Skin of body (tissue), 3 donors: ENCODE measurements at places on chromosomes 13 and 19.

- no peak for DNase-seq
These were observed 1316.9 kb downstream of the UQCRFS1 start for GRCh38 chr19:27896091-27896490.

DNA sequence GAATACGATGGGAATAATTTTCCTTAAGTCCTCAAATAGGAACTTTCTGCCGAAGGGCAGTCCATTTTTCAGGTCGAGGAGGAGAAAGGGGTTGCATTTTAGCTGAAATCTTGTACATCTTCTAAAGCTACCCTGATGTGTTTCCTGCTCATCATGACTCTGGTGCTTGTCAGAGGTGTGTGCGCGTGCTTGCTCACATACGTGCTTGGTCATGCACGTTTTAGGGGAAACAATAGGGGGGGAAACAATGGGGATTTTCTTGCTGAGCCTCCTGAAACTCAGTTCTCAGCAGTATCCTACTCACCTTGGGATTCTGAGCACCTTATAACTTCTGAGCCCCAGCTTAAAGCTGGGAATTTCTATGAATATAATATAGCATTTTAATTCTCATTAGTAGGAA, 44.7 kb downstream of the TM9SF2 start:
- no peak for DNase-seq

- DNase-seq: peak; percentile 39
These were observed 11.6 kb upstream of the OR1M1 start for GRCh38 chr19:9075064-9075949.

DNA sequence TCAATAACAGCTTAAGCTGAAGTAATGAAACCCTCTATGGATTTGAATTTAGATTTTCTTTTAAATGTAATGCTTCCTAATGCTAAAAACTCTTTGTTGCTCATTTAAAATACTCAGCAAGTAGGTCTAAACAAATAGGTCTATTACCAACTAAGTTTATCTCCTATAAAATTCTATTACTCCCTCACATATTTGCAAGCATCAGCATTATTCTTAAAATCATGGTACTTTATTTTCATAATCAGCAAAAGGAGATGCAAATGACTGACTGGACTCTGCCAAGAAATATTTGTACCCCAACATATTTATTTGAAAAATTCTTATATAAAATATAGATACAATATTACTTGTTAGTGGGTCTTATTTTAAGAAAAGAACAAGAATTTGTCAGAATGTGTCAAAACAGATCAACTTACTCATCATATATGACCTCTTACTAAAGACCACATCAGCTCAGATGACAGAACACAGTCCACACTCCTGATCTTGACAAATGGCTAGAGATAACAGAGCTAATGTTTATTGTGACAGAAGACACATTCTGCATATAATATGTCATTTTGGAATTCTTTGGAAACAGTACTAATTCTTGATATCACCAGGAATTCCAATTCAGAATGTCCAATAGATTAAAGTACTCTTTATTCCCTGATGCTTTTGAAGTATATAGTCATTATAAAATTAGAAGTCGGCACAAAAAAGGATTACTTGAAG, 704.6 kb upstream of the PCDH9 start:
- DNase-seq: no peak

DNA sequence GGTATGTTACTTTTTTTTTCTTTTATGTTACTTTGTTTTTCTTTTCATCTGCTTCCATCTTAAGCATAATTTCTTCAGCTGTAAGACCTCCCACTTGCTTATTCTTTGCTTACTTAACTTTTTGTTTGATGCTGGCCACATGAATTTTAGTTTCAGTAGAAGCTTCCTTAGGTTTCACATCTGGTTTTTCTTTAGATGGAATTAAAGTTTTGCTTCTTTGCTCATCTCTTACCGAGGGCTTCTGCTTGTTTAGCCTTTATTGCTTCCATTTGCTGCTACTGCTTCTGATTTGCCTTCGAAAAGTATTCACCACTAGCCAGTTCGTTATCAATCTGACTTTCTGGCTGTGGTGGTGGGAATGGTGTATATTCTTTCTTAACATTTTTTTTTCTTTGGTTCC, 90.9 kb downstream of the GJA3 start:
- no peak for DNase-seq

DNA sequence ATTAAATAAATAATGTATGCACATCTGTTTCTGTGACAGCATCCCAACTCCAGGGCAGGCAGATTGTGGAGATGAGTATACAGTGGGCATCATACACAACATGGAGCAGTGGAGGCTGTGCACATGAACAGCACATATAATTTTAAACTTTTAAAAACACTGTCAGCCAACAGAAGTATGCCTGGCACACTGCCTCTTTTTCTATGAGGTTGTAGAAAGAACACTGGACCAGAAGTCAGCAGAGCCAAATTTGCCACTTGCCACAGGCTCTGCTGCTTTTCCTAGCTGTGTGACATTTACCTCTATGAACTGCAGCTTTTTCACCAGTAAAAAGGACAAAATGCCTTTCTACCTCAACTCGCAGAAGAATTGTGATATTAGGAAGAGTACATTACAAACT, 118.7 kb downstream of the FRY start:
- DNase-seq: no peak

DNA sequence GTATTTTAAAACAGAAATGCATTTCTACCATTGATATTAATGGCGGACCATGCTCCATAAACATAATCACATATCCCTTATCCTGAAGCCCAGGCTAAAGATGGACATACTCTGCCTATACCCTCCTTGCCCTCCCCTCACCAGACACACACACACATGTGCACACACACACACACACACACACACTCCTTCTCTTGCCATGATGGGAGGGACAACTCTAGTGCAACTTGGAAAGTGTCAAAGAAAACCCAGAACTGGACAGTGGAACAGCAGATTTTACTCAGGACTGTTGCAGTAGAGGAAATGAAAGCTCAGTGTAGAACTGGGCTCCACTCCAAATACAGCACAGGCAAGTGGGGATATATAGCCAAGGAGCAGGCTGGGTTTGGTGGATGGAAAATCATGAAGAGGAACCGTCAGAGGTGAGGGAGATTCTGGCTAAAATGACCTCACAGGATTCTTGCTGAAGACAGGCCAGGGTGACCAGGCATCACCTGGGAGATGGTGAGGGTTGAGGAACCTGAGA, 40.8 kb downstream of the TNFRSF19 start:
- DNase-seq: peak; percentile 6

DNA sequence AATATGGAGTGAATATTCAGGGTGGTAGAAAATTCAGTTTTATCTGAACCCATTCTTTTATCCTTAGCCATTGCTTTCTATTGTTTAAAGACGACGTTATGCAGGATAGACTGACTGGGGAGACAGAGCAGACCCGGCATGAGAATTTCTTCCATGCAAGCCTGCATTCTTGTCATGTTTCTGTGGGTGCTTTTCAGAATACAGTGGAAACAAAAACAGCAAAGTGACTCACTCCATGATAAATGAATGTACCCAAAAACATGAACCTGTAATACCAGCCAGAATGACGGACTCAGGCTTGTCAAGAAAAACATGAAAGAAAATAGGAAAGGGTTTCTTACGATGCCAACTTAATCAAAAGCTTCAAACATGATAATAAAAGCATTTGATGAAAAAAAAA, 924.0 kb downstream of the EFNB2 start:
- DNase-seq: no peak

- peak; percentile 47 for DNase-seq
These were observed 391.3 kb downstream of the TDRD3 start for GRCh38 chr13:60788156-60788829.

DNA sequence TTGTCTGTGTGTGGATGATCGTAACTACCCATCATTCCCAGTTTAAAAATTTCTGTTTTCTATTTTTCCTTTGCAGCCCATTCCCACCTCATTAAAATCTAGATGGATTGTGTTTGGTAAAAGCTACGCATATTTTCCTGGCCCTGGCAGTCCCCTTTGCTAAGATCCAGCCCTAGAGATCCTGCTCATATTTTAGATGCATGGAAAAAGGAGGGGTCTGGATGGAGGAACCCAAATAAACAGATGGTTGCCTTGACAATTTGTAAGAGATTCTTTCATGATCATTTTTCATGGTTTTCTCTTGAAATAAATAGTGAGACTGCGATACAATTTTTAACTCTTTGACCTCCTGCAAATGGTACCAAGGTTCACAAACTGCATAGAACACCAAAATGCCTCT, 174.4 kb downstream of the SLC7A1 start:
- peak; percentile 27 for DNase-seq

GRCh38 chr13:113298043-113298945, 1.3 kb downstream of the LAMP1 start:
- DNase-seq: no peak

GRCh38 chr13:101149735-101150384, 266.4 kb downstream of the NALCN start:
- no peak for DNase-seq

- DNase-seq: peak; percentile 24
These were observed 110.5 kb downstream of the COG6 start for GRCh38 chr13:39765801-39766463.

DNA sequence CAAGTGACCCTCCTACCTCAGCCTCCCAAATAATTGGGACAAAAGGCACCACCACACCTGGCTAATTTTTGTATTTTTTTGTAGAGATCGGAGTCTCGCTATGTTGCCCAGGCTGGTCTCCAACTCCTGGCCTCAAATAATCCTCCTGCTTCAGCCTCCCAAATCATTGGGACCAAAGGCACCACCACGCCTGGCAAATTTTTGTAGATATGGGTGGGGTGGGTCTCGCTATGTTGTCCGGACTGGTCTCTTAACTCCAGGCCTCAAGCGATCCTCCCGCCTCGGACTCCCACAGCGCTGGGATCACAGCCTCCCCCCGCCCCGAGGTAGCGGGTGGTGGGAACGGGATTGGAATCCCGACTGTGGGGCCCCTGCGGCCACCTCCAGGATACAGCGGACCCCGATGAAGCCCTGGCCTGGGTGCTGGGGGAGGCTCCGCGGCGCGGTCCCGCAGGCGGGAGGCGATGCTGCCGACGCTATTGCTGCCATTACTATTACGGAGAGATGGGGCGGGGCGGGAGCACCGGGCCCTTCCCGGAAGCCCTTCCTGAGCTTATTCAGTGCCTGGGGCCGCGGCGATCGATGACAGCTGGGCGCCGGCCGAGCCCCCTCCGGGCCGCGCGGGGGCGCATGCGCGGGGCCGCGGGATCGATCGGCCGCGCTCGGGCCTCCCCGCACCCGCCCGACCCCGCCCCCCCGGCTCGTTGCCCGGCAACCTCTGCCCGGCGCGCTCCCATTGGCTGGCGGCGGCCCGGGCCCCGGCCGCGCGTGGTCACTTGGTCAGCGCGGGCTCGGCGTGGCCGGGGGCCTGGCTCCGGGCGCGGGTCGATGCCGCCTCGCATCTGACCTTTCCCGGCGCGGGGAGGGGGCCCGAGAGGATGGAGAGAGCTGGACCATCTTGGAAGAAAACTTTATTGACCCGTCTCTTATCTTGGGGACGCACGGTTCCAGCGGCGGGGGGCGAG, 27.9 kb upstream of the ONECUT3 start:
- no peak for DNase-seq

- DNase-seq: no peak
These were observed 21.5 kb upstream of the GARRE1 start for GRCh38 chr19:34232566-34233481.

- DNase-seq: no peak
These were observed 16.8 kb upstream of the KCTD15 start for GRCh38 chr19:33779849-33780248.

GRCh38 chr13:112529216-112529615, 58.7 kb downstream of the TUBGCP3 start:
- DNase-seq: no peak

- no peak for DNase-seq
These were observed 16.6 kb downstream of the PPP2R1A start for GRCh38 chr19:52206481-52206880.

DNA sequence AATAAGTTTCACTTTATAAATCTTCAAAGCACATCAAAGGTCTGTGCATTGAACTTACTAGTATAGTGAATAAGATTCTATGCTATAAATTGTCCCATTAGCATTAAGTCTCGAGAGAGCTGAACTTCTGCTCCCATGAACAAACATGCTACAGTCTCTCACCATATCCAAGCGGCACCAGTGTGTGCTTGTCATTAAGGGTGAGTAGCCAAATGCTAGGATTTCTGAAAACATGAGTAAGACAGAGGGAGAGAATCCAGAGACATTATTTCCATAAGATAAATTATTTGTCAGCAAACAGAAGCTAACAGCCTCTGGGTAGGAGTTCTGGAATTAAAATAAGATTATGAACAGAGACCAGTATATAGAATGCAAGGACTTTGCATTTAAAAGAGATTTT, 2882.5 kb downstream of the PCDH9 start:
- DNase-seq: peak; percentile 2

DNA sequence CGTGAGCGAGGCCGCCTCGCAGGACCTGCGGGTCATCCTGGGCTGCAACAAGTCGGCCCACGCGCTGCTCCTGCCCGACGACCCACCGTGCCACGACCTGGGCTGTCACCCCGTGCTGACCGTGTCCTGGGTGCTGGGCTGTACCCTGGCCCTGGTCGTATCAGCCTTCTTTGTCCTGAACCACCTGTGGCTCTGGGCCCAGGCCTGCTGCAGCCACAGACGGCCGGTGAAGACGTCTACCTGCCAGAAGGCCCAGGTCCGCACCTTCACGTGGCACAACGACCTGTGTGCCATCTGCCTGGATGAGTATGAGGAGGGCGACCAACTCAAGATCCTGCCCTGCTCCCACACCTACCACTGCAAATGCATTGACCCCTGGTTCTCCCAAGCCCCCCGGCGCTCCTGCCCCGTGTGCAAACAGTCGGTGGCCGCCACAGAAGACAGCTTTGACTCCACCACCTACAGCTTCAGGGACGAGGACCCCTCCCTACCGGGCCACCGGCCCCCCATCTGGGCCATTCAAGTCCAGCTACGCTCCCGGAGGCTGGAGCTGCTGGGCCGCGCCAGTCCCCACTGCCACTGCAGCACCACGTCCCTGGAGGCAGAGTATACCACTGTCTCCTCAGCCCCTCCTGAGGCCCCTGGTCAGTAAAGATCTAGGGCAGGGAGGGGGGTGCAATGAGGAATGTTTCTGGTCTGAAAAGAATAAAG, 1.1 kb downstream of the ZNRF4 start:
- DNase-seq: no peak

DNA sequence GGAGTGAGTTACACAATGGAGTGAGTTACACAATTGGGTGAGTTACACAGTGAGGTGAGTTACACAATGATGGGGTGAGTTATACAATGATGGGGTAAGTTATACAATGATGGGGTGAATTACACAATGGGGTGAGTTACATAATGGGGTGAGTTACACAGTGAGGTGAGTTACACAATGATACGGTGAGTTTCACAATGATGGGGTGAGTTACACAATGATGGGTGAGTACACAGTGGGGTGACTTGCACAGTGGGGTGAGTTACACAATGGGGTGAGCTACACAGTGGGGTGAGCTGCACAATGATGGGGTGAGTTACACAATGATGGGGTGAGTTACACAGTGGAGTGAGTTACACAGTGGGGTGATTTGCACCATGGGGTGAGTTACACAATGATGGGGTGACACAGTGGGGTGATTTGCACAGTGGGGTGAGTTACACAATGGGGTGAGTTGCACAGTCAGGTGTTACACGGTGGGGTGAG, 52.5 kb upstream of the GAS6 start:
- DNase-seq: no peak

GRCh38 chr13:76438050-76438449, 448.2 kb downstream of the KCTD12 start:
- DNase-seq: no peak

- peak; percentile 97 for DNase-seq
These were observed 31.2 kb downstream of the CEBPG start for GRCh38 chr19:33404506-33405253.

- DNase-seq: no peak
These were observed 73.7 kb downstream of the SGCG start for GRCh38 chr13:23254506-23254905.
